ENCODE measurements at places on chromosomes 16 and 17.

GRCh38 chr16:24258791-24259190 lies 2.7 kb downstream of the CACNG3 start:
- DNase-seq = no peak

- peak; percentile 25 for DNase-seq
Observed at GRCh38 chr16:31267332-31268032, 7.7 kb downstream of the ITGAM start.

DNA sequence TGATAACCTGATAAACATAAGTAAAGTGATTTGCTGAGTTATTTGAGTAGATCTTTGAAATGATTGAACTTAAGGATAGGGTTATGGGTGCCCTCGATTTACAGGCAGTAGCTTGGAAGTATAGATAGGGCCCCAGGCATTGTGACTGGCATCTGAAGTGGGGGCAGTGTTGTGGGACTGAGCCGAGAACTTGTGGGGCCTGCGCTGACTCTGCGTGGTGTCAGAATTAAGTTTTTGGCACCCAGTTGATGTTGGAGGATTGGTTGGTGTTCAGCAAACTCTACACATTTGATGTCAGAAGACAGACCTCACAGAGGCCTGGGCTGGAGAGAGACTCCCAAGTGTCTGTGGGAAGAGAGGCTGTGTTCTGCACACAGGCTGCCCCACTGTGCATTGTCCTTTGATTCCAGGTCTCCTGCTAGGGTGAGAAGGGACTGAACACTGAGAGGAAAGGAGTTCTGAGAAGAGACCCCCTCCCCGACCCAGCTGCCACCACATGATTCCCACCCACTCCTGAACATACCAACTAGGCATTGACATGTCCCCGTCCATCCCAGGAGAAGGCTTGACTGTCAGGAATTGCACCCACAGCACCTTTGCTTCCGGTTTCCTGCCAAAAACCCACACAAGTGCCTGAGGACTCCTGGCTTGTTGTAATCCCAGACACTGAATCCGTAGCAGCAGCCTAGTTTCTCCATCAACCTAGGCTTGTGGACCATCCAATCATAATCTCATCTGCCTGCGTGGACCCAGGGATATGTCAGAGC lies 4.5 kb downstream of the ZNF267 start:
- no peak for DNase-seq

DNA sequence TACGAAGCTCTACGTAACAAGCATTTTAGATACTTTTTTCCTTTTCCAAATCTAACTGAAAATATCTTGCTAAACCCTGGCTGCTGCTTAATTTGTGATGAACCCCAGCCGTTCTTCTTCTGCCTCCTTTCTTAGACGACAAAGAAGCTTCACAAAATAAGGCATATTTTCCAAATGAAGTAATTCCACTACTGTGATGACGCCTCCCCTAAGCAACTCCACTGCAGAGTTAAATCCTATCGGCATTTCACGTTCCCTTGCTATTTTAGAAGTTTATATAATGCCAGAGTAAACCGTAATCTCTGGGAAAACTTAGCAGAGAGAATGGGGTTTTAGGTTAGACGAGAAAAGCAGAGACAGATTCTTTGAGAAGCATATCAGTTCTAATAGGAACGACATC lies 683.1 kb upstream of the SALL1 start:
- no peak for DNase-seq

GRCh38 chr17:77933777-77934398 lies 24.6 kb upstream of the TNRC6C start:
- no peak for DNase-seq

GRCh38 chr16:19715566-19715965 lies 2.5 kb downstream of the KNOP1 start:
- no peak for DNase-seq

GRCh38 chr17:32208436-32208835 lies 57.2 kb upstream of the RHBDL3 start:
- DNase-seq = no peak

DNA sequence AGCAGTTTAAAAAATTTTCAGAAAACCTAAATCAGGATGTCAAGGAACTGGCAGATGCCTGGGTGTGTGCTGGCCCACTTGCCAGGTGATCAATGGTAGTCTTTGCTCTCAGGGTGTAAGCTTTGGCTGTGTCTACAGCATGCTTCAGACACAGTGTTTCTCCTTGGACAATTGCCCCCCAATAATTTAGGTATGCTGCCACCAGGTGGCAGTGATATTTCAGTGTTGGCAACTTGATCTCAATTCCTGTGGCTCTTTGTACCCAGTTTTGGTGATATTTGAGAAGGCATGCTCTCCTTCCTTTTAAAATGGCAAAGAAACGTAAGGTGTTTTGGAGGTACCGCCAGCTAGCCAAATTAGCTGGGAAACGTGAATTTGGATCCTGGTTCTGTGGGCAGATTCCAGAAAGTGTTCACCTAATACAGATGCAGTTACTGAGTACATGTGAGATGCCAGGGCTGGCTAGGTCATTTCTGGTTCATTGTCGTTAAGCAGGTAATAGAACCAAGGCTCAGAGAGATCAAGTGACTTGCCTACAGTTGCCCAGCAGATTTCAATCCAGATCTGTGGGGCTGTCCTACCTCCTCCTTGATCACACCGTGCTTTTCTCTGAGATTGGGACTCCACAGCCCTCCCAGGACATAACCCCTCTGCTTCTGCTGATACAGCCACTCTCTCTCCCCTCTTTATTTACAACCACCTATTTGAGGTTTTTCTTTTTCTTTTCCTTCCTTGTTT lies 155.6 kb upstream of the PLCG2 start:
- no peak for DNase-seq

DNA sequence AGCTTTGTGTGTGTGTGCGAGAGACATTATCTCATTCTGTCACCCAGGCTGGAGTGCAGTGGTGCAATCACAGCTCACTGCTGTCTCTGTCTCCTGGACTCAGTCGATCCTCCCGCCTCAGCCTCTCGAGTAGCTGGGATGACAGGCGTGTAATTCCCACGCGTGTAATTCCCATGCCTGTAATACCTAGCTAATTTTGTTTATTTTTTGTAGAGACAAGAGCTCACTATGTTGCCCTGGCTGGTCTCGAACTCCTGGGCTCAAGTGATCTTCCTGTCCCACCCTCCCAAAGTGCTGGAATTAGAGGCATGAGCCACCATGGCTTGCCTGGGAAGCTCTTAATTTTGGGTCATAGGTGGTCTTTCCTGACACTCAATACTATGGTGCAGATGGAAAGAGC lies 205.3 kb upstream of the TNRC6C start:
- no peak for DNase-seq

GRCh38 chr17:61362396-61362795 lies 37.2 kb upstream of the TBX2 start:
- no peak for DNase-seq

- DNase-seq = no peak
Observed at GRCh38 chr16:61500851-61501250, 535.4 kb downstream of the CDH8 start.

DNA sequence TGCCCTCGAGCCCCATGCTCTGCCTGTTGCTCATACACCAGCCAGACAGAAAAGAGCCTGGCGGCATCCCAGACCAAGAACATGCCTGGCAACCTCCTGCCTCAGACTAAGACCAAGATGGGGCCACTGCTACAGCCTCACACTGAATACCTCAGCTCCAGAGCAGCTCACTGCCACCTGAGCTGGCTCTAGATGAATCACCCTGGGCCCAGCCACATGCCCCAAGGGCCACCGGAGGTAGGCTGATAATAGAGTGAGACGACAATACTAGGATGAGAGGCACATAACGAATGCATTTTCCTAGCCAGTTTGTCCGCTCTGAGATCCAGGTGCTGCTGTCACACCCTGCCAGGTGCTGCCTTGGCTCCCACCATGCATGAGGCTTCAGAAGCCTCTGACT lies 13.0 kb downstream of the PIP4K2B start:
- DNase-seq = no peak

- DNase-seq = no peak
Observed at GRCh38 chr17:3213587-3213986, 6.1 kb downstream of the OR1A1 start.

DNA sequence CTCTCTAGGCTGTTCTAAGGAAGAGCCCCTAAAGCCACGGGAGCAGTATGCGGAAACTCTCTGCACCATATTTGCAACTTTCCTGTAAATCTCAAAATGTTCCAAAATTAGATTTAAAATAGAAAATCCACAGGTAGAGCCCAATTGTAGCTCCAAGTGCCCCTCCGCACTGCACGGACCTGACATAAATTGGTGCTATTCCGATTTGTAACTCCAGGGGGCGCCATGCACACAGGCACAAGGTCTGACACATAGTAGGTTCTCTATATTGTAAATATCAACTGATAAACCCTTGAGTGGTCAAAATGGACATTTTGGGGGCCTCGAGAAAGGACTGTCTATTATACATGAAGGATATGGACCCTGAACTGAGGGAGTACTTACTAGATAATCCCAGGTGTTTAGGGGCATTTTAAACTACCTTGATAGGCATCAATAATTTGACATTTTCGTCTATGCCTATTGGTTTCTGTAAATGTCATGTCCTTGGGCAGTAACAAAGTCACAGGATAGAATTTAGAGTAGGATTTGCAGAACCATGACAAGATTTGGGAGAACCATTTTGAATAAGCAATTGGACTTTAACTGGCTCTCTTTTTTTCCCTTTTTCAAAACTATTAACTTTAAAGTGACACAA lies 36.6 kb upstream of the TMEM132E start:
- no peak for DNase-seq

GRCh38 chr17:76527430-76528111 lies 9.9 kb downstream of the CYGB start:
- DNase-seq = no peak

GRCh38 chr16:10663744-10664143 lies 31.0 kb downstream of the TEKT5 start:
- DNase-seq = no peak

- no peak for DNase-seq
Observed at GRCh38 chr17:42408061-42408460, 15.0 kb downstream of the CAVIN1 start.

Measured in type B pancreatic cell (in vitro differentiated cells).